ENCODE measurements at places on chromosomes 2 and 18. TPM values are rescaled to one million over a fixed set of nuclear protein-coding genes. Genes with fewer than 3 reads are reported as not detected.

DNA sequence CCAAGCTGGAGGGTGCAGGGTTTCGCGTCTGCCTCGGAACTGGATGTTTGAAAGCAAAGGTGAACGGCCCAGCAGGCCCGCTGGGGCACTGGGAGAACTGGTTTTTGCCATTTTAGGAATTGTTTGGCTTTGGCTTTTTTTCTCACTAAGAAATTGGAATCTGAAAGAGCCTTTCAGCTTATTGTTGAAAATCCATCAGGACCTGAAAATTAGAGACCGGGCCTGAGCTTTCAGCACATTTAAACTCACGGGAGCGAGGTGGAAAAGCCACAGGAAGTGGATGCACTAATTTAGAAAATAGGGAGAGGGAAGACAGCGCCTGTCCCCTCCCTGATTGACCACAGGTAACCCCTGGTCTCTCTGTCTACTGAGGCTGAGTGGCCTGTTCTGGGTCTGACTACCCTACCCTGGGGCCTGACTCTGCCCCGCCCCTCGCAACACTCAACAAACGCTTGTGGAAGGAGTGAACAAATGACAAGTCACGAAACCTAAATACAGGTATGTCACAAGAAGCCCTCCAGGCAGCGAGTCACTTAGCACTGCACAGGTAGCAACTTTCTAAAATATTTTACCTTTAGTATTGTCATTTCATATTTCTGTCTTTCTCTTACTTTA lies 100.3 kb upstream of the MBOAT2 start:
- H3K27ac ChIP-seq: no peak overlapping the region
- no peak for DNase-seq
- H3K4me3 ChIP-seq: peak overlapping the region; percentile 52
- peaks cover 21% of the 10 kb centered on the region for H3K27me3 ChIP-seq
- peaks cover 50% of the 10 kb centered on the region for H3K4me1 ChIP-seq
- no peaks in the 10 kb centered on the region for H3K36me3 ChIP-seq

DNA sequence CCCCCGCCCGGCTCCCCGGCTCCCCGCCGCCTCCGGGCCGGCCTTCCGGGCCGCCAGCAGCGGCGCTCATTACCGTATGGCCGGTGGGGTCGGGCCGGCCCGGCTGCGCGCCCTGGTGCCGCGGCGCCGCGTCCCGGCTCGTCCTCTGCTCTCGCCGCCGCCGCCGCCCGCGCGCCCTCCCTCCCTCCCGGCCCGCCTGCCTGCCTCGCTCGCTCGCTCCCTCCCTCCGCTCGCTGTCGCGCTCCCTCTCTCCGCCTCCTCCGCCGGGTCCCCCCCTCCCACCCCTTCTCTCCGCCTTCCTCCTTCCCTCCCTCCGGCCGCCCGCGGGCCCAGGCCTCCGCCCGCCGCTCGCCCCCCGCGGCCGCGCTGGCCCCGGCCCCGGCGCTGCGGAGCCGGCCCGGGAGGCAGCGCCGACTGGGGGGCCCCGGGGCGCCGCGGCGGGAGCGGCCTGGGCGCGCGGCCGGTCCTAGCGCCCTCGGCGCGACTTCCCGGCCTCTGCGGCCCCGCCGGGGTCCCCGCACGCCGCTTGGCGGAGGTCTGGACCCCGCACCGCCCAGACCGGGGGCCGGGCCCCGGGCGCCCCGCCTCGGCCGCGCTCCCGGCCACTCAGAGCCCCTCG lies at the start of gene DNMT3A:
Gene DNMT3A, minus strand, starts transcription at position 173 of the 619 bp plus-strand sequence. CDS start 27,941 bp downstream, outside the sequence.
- DNase-seq: peak; percentile 73
- peak within 1 kb of the TSS; percentile 65 for H3K4me3 ChIP-seq
- no peak within 1 kb of the TSS for H3K27ac ChIP-seq
- peaks cover 34% of the 10 kb centered on the region for H3K4me1 ChIP-seq
- no peaks in the 10 kb centered on the region for H3K36me3 ChIP-seq

DNA sequence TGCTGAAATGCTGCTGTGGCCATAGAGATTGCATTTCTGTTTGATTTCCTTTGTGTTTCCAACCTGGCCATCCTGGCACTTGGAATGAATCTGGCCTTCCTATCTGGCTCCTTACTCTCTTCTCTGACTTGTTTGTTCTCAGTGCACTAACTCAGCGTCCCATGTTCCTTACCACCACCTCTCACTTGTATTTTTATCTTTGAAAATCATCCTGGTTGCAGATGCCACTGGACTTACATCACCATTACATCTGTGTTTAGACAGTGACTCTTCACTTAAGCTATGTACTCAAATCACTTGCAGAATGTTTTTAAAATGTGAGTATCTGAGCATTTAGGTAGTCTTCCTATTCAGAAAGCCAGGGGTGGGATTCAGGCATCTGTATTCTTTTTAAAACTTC lies 239.5 kb downstream of the WDR7 start:
- H3K27ac ChIP-seq: no peak overlapping the region
- no peaks in the 10 kb centered on the region for H3K36me3 ChIP-seq
- H3K27me3 ChIP-seq: no peaks in the 10 kb centered on the region
- no peak overlapping the region for H3K4me3 ChIP-seq

DNA sequence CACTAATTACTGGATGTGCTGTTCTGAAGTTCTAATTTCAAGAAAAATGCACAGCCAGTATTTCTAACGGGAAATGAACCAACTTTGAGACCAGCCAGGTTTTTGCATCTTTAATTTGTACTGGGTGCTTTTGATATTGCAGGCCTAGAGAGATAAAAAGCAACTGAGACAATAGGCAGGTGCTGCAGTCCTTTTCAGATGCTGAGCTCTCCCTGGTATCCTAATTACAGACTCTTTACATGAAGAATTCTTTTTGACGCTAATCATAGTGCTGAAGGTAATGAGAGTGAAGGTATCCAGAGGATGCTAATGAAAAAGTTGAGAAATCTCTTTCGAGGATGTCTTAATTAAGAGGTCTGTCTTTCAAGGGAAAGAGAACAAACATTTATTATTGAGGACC lies 85.1 kb downstream of the SERPINB8 start:
- no peak overlapping the region for H3K27ac ChIP-seq
- H3K4me1 ChIP-seq: peaks cover 16% of the 10 kb centered on the region
- no peak for DNase-seq
- H3K27me3 ChIP-seq: peaks cover 68% of the 10 kb centered on the region
- no peak overlapping the region for H3K4me3 ChIP-seq

GRCh38 chr2:168169097-168169745 lies 78.2 kb downstream of the STK39 start:
- DNase-seq: no peak
- no peaks in the 10 kb centered on the region for H3K27me3 ChIP-seq
- no peaks in the 10 kb centered on the region for H3K36me3 ChIP-seq

DNA sequence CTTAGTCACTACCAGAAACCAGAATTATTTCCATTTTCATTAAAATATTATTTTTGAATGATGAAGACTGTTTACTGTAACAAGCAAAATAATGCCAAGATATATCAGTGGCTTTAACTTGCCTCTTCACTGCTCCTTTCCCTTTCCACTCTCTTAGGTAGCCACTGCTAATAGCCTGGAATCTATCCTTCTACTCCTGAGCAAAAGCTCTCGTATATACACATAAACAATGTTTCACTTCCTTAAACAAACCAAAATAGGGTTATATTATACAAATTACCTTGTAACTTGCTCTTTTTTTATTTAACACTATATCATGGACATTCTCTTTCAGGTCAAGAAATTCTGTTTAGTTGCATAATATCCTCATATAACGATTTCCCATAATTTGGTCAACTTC lies 20.8 kb downstream of the IMMT start:
- no peaks in the 10 kb centered on the region for H3K4me1 ChIP-seq
- DNase-seq: no peak

DNA sequence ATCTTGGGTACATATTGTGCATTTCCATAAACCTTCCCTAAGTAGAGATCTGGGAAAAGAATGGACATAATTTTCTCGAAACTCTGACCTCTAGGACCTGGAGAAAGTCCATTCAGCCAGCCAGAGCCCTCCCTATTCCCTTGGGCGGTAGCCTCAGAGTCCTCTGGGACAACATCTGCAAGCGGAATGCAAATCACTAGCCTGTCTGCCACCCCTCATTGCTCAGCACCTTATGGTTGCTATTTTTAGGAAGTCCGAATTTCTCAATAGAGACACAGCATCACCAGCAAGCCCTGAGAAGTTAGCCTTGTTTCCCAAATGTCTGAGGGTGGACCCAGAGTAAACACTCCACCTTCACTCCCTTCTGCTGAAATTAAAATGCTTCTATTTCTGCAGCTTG lies 17.6 kb upstream of the CD28 start:
- H3K4me3 ChIP-seq: no peak overlapping the region
- no peaks in the 10 kb centered on the region for H3K36me3 ChIP-seq
- H3K27ac ChIP-seq: no peak overlapping the region
- H3K4me1 ChIP-seq: peaks cover 9% of the 10 kb centered on the region

GRCh38 chr2:162063899-162064298 lies 10.1 kb downstream of the DPP4 start:
- peaks cover 11% of the 10 kb centered on the region for H3K36me3 ChIP-seq
- peaks cover 15% of the 10 kb centered on the region for H3K4me1 ChIP-seq
- no peak overlapping the region for H3K4me3 ChIP-seq
- DNase-seq: no peak
- H3K27ac ChIP-seq: no peak overlapping the region

- H3K36me3 ChIP-seq: peaks cover 46% of the 10 kb centered on the region
- H3K27ac ChIP-seq: no peak overlapping the region
- no peaks in the 10 kb centered on the region for H3K27me3 ChIP-seq
- H3K4me1 ChIP-seq: 0 out of 2 replicates have a peak, but pooled peaks cover 4% of the 10 kb centered on the region
- no peak overlapping the region for H3K4me3 ChIP-seq
- DNase-seq: no peak
These were observed 46.3 kb downstream of the ZCCHC2 start for GRCh38 chr18:62569081-62569655.

- H3K4me3 ChIP-seq: no peak overlapping the region
- no peaks in the 10 kb centered on the region for H3K36me3 ChIP-seq
- H3K27ac ChIP-seq: no peak overlapping the region
- DNase-seq: no peak
These were observed 1064.3 kb upstream of the CDH2 start for GRCh38 chr18:29241199-29241598.

DNA sequence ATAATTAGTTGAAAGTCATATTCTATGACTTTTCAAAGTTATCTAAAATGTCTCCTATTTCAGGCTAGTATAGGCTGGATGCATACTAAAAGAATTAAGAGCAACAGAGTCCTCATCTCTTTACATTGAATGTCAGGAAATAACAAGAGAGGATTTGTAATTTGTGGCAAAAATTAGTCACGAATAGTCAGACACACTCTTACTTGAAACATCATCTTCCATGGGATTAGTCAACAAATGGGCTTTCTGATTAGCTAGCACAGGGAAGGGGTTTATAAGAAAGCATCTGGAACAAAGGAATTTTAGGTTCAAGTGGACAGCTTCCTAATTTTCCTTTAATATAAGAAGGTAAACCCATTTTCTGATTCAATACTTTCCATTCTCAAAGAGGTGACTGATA lies 330.3 kb upstream of the MEX3C start:
- H3K4me1 ChIP-seq: peaks cover 20% of the 10 kb centered on the region
- H3K27me3 ChIP-seq: no peaks in the 10 kb centered on the region
- H3K4me3 ChIP-seq: no peak overlapping the region
- 0 out of 2 replicates have a peak, but pooled peaks cover 1% of the 10 kb centered on the region for H3K36me3 ChIP-seq
- DNase-seq: no peak

- H3K27ac ChIP-seq: no peak overlapping the region
- no peak for DNase-seq
- no peak overlapping the region for H3K4me3 ChIP-seq
- H3K27me3 ChIP-seq: peaks cover 12% of the 10 kb centered on the region
- peaks cover 4% of the 10 kb centered on the region for H3K4me1 ChIP-seq
These were observed 164.2 kb downstream of the INHBB start for GRCh38 chr2:120509991-120510735.

GRCh38 chr18:44541781-44542180 lies 138.9 kb upstream of the SETBP1 start:
- no peaks in the 10 kb centered on the region for H3K4me1 ChIP-seq
- no peaks in the 10 kb centered on the region for H3K27me3 ChIP-seq
- DNase-seq: no peak
- H3K4me3 ChIP-seq: no peak overlapping the region

- peak overlapping the region; percentile 83 for H3K4me3 ChIP-seq
- peak; percentile 41 for DNase-seq
- peaks cover 76% of the 10 kb centered on the region for H3K27me3 ChIP-seq
- no peak overlapping the region for H3K27ac ChIP-seq
- H3K36me3 ChIP-seq: peaks cover 4% of the 10 kb centered on the region
- peaks cover 51% of the 10 kb centered on the region for H3K4me1 ChIP-seq
These were observed 4.0 kb downstream of the PTGR3 start for GRCh38 chr18:75204732-75205513.

DNA sequence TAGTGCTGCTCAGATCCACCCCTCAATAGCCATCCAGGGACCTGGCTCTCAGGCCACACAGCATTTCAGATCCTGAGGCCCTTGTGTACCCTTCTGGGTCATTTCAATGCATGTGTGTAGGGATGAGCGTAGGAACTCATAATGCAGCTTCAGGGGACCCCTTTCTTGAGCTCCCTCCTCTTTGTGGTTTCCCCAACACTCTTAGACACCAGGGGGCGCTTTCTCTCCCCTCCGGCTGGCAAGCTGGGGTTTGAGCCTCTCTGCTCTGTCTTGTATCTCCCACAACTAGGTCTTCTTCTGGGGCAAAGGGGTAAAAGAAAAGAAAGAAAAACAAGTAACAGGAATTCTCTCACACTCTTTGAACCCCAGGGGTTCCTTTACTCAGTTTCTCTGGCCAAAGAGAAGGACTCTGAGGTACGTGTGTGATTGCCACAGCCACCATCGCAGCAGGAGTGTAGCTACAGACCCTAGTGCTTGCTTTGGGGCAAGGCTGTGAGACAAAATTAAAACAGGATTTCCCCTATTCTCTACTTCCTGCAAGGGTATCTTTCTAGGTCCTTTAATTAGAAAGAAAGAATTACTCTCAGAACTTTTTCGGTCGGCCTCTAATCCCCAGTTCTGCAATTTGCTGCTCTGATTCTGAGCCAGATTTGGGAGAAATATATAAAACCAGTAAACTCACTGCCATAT lies 38.0 kb downstream of the CABYR start:
- H3K27me3 ChIP-seq: no peaks in the 10 kb centered on the region
- H3K4me1 ChIP-seq: peaks cover 15% of the 10 kb centered on the region
- H3K36me3 ChIP-seq: peaks cover 22% of the 10 kb centered on the region
- no peak overlapping the region for H3K4me3 ChIP-seq

The TRIM43 gene
- total RNA-seq: not detected

The MRO gene
- total RNA-seq: 1.1 TPM

The CDKL4 gene
- 0.46 TPM for total RNA-seq

The CD28 gene
- 0.11 TPM for total RNA-seq

The HOXD3 gene
- total RNA-seq: not detected

The GORASP2 gene
- 102 TPM for total RNA-seq

The ACYP2 gene
- 5.7 TPM for total RNA-seq

The SLC8A1 gene
- total RNA-seq: 1.7 TPM

Data from WTC11 (cell line).